Cardiac septum (tissue), 1 donor: ENCODE measurements at places on chromosomes 5 and 9.

- no peak for DNase-seq
Observed at GRCh38 chr9:6922124-6922676, 164.4 kb downstream of the KDM4C start.

DNA sequence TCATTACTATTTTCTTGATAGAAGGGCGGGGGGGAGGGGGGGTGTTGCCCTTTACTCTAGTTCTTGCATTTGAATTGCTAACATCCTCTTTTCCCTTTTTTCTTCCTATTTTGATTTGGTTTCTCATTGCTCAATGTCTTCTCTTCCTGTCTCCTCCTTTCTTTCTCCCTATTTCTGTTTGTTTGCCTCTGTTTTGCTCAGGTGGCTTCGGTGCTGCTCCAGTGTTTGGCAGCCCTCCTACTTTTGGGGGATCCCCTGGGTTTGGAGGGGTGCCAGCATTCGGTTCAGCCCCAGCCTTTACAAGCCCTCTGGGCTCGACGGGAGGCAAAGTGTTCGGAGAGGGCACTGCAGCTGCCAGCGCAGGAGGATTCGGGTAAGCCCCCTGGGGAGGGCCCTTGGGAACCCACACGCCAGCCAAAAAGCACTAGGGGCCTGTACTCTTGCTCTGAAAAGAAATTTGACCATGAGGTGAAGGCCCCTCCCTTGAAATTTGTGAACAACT is 48.3 kb downstream of the FAM78A start:
- DNase-seq, result no peak

DNA sequence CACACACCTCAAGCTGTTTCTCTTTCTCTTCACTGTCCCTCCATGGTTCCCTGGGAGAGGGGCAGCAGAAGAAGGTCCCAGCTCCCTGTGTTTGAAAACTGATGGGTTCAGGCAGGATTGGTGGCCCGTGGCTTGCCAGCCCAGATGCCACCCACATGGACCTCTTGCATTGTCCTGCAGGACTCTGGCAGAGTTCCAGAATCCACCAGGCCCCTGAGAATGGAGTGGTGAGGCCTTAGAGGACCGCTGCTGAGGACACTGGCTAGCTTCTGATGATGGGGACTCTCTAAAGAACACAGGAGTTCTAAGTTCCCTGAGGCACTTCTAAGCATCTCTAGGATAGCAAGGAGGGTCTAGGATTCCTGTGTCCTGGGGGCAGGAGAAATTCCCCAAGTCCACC is 24.8 kb downstream of the CTSL start:
- DNase-seq, result no peak

GRCh38 chr5:51380603-51381207 is 2.5 kb upstream of the ISL1 start:
- DNase-seq, result no peak

DNA sequence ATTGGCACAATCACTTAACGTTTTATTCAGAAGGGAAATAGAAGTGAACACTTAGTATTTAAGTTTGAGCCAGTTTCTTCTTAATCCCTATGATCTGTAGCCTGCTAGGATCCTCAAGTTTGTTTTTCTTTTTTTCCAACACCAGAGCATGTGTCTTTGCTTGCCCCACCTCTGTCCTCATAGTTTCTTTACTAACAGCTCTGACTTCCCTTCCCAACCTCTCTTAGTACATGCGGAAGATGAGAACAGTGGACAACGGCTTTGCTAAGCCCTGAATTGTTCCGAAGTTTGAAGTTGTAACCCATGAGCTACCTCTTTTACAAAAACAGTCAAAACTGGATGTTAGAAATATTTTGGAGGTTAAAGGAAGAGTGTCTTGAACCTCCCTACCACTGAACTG is 61.7 kb upstream of the TAF11L2 start:
- no peak for DNase-seq

- DNase-seq, result no peak
Observed at GRCh38 chr5:91390268-91390667, 7.2 kb upstream of the ARRDC3 start.

DNA sequence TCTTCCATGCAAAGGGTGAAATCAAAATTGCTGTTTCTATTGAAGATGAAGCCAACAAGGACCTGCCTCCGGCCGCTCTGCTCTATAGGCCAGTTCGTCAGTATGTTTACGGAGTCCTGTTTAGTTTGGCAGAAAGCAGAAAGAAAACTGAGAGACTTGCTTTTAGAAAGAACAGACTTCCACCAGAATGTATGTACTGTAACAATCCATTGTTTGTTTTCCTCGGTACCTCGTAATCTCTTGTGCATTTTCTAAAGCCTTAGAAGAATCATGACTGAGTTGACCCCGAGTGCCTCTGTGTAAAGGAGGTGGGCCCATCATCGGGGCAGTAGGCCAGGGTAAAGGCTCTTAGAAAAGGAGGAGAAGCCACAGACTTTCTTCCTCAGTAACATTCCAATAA is 44.2 kb upstream of the PHF2 start:
- no peak for DNase-seq

DNA sequence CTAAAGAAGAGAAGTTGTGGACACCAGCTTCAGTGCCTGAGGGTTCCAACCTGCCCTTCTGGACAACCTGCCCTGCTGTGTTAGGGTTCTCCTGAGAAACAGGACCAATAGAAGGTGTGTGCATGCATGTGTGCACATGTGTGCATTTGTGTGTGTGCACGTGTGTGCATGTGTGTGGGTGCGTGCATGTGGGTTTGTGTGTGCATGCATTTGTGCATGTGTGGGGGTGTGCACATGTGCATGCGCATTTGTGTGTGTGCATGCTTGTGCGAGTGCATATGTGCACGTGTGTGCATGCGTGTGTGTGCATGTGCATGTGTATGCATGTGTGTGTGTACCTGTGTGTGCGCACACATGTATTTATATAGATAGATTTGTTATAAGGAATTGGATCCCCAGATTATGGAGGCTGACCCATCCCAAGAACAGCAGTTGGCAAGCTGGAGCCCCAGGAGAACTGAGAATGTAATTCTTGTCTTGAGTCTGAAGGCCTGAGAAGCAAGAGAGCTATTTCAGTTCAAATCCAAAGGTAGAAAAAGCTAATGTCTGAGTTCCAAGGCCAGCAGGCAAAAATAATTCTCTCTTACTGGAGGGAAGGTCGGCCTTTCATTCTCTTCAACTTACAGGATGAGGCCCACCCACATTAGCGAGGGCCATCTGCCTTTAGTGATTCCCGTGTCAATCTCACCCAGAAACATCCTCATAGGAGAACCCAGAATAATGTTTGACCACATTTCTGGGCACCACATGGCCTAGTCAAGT is 62.9 kb upstream of the SYNPO start:
- peak; percentile 43 for DNase-seq

DNA sequence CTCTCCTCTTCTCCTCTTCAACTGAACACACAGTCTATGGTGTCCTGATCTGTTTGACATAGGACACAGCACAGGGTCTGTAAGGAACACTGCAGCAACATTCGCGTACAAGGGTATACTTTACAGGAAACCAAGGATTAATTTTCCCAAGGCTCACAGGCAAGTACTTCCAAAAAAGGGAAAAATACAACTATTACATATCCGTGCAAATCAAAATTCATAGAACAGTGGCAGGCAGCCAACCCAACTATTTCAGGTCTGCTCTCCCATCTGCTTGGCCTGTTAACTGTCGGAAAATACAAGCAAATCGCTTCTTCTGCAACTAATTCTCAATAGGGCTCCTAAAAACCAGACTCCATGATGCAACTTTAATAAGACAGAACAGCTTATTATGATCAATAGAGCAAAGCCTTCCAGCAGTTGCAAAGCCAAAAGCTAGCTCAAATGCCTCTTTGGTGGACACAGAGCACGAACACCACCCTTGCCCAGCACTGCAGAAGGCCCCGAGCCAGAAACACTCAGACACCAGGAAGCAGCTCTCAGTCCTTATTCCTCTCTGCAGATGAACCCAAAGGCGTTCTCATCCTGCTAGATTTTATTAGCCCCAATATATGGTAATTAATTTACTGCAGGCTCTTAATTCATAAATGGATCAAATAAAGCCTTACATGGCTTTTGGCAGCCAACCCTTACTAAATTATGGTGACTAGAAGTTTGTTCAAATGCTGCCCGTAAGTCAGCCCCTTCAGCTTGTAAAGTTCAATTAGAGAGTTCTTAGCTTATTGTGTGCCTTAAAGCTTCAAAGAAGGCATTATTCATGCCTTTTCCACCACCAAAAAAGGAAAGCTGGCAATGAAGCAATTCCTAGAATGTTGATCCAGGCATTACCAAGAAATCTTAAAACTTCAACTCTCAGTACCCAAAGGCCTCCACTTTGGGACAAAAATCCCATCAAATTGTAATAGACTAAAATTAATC is 68.8 kb downstream of the ZNF608 start:
- no peak for DNase-seq

DNA sequence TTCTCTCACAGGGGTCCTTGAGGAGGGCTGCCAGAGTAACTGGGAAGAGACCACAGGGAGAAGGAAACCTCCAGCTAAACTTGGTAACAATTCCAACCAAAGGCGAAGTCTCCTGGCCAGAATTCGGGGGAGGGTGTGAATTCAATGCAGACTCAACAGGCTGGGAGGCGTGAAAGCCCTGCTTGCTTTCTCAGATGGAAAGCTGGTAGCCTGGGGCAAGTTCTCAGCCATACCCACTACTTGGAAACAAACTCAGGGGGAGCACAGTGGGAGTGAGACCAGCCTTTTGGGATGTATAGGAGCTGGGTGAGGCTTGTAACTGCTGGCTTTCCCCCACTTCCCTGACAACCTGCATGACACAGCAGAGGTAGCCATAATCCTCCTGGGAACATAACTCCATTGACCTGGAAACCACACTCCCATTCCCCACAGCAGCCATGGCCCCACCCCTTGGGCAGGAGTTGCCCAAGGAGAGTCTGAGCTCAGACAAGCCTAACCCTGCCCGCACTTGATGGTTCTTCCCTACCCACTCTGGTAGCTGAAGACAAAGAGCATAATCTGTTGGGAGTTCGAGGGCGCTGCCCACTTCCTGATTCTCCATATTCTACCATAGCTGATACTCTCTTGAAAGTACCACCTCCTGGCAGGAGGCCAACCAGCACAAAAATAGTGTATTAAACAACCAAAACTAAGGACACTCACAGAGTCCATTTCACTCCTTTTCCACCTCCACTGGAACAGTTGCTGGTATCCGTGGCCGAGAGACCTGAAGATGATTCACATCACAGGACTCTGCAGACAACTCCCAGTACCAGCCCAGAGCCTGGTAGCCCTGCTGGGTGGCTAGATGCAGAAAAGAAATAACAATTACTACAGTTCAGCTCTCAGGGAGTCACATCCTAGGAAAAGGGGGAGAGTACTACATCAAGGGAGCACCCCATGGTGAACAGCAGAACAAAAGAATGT is 123.8 kb downstream of the FAM170A start:
- no peak for DNase-seq

DNA sequence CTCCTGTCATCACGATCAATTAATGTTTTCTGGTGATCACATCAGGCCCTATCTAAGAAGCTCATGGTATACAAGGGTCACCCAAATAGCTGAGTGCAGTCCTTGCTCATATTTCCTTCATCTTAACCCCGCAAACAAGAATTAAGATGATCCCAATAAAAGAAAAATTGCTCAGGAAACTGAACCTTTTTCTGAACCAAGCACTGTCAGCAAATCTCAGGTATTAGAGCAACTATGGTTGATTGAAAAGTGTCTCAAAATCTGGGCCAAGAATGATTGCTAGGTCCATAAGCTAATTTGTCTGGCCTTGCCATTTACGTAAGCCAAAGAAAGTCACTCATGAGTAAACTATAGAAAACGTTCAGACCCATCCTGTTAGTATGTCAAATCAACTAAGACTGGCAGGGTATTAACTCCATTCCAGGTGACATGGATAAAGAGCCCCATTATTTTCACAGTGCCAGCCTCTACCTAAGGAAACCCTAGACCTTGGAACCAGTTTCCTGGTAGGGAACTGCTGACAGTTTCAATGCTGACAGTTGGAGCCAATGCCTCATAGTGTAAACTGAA is 209.3 kb downstream of the DEPDC1B start:
- no peak for DNase-seq

GRCh38 chr5:18152671-18153070 is 518.4 kb downstream of the TAF11L14 start:
- no peak for DNase-seq

GRCh38 chr5:26894719-26895263 is 143.6 kb downstream of the CDH9 start:
- DNase-seq, result no peak

GRCh38 chr9:70590315-70590677 is 175.8 kb upstream of the KLF9 start:
- no peak for DNase-seq

GRCh38 chr9:135602789-135603481 is 36.4 kb downstream of the GLT6D1 start:
- no peak for DNase-seq

GRCh38 chr5:59622848-59623247 is 270.7 kb downstream of the PDE4D start:
- no peak for DNase-seq

GRCh38 chr9:4797854-4798150 is 5.1 kb downstream of the RCL1 start:
- no peak for DNase-seq

DNA sequence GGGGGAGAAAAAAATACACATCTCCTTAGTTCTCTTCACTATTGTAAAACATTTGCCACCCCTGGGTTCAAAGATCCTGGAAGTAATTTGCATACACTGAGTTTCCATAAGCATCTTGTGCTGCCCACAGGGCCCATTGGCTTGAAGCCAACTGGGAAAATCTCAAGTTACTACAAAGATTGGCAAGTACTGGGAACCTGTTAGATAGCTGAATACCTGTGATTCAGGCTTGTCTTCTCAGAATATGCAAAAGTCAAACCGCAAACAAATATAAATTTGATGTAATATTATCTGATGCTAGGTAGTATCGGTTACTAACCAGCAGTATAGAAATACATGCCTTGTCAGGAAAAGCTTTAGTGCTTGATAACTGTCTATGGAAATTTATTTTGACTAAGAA is 156.9 kb upstream of the FST start:
- DNase-seq, result no peak

DNA sequence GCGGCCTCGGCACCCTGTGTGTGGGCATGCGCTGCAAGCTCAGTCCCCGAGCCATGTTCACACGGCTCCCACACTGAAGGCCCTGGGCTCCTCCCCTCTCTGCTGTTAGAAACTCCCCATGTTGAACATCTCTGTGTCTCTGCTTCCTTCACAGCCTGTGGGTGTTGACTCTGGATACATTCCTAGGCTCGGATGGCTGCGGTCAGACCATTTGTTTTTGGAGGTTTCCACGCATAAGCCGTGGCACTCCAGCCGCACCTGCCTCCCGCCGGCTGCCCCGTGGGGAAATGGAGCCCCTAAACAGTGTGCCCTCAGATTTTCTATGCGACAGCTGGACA is 31.2 kb upstream of the LRRC14B start:
- peak; percentile 33 for DNase-seq

DNA sequence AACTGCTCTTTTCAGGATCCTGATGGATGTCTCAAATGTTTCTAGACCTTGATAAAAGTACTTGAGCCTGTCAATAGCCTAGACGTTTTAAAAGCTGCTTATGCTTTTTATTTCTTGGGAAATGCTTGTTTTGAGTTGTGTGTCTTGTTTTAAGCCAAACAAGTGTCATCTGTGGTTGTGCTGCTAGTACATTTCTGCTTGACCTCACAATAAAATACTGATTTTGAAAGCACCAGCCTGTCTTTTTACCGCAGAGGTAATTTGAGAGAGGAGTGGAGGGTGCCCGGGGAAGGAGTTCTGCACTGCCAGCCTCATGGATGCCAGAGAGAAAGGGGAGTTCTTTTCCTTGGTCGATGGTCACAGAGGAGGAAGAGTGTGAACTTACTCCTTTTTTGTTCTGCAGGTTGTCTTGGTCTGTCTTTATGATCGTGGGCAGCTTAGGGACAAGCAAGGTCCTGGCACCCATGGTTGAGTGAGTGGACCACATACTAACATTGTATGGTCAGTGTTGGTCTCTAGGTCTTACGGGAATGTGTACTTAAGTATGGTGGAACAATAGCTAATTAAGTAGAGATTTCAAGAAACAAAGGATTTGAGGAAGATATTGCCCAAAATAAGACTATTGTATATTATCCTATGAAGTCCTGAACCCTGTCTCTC is 61.0 kb downstream of the TRIO start:
- no peak for DNase-seq
